Cardiac fibroblast (primary cell): ENCODE measurements at places on chromosomes 6 and 20.

DNA sequence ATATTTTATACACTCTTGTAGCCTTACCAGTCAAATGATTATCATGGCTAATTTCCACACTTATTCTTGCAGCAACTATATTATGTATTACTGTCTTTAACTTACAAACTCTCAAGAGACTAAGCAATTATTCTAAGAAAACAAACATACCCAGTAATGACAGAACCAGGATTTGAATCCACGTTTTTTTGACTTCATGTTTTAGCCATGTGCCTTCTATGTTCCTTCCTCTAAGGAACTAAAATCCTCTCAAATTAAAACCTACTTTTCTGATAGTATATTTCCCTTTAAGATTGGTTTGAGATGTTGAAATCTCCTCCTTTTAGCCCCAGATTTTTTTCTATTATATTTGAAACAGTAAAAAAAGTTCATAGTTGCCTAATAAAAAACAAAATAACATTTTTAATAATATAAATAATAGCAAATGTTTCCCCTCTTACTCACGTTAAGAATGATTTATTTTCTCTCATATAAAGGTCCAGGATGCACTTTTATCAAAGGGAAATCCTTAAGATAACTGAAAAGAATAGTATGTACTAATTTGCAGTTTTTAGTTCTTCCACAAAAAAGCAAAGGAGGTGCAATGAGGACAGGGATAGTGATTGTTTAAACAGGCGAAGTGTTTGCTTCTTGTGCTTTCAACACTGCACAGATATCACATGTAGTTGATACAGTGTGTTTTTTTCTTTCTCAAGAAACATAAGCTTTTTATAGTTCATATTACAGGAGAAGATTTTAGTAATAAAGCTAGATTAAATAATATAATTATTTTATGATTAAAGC, 54.0 kb downstream of the VTA1 start:
- DNase-seq, result peak; percentile 63

DNA sequence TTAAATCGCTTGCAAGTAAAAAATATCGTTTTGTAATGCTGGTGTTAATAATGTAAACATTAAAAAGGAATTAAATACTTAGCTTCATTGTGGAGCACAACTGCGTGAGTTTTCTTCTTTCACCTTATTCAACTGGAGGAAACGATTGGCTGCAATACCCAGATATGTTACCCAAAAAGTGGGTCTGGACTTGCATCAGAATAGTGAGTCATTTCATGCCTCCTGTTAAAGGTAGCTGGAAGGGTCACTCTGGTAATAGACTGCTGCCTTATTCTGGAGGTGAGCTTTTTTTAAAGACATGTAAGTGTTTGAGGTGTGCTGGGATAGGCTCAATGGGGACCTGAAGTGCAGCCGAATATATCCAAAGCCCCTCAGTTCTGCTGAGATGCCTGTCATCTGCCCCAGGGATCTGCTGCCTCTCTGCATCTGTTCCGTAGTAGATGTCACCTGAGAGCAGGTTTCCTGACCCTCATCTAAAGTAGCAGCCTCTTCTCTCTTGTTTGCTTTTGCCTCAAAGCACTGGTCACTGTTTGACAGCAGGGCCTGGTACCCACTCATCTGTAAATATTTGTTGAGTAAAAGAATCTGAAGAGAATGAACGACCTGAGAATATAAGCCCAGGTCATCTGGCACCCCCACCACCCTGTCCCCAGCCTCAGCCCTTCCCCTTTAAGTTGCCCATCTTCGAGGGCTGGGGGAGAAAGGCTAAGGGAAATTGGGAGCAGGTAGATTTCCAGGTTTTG, 5.6 kb upstream of the UQCC2 start:
- no peak for DNase-seq

DNA sequence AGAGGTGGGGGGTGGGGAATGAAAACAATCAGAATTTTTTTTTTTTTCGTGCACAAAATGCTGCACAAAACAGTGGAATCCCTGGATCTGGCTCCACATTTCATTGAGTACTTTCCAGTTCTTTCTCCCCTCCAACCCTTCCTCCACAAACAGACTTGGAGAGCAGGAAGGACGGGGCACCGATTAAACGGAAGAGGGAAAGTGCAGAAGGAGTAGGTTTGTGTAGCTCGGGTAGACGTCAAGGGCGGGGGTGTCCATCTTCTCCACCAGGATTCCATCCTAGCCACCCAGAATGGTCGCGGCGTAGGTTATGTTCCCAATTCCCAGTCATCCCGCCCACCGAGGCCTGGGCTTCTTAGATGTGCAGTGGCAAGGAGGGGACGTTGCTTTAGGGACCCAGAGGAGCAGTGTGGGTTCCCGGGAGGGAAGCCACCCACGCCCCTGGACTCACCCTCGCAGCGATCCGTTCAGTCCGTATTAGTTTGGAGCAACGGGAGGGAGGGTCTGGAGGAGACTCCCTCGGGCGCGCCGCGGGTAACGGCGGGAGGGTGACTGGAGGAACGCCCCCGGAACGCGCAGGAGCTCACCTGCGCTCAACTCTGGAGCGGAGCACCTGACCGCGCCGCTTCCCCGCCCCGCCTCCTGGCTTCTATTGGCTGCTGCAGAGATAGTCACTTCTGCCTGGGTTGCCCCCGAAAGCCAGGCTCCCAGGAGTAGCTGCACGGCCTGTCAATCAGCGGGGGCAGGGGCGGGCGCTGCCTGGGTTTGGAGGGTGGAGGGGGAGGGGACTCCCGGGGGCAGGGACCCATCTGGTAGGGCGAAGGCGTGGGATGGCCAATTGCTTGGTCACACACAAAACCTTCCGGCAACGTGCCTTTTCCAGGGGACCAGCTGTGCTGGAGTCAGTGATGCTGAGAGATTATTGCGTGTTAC, at the start of gene ENPP5:
Gene ENPP5, minus strand, starts transcription at position 624 of the 933 bp plus-strand sequence. CDS start 2,718 bp downstream, outside the sequence.
- peak; percentile 32 for DNase-seq

DNA sequence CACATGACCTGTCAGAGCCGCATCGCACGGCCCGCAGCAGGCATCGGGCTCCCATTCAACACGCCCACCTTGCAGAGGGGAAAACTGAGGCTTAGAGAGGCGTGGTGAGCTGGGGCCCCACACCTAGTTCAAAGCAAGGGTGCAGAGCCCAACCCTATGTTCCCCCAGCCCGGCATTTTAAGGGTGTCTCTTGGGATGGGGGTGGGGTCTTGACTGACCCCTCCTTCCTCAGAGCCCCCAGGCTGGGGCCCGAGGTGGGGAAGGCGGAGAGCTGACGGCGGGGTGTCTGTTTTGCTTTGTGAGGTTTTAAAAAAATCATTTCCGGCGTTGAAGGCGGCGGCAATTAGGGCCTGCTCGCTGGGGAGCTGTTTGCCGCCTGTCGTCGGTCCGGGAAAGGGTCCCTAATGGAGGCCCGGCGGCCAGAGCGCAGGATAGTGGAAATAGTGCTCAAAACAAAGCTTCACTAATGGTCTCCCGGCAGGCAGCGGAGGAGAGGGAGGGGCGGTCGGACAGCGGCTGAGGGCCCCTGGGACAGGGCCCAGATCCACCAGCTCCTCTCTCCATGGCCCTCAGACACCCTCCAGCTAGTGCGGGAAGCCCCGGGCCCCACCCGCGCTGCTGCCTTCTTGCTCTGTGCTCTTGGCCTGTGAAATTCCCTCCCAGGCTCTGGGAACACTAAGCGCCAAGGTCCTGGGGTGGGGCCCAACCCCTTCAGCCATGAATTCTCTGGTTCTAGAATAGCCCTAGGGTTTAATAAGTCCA, 11.9 kb downstream of the VSTM2L start:
- no peak for DNase-seq

DNA sequence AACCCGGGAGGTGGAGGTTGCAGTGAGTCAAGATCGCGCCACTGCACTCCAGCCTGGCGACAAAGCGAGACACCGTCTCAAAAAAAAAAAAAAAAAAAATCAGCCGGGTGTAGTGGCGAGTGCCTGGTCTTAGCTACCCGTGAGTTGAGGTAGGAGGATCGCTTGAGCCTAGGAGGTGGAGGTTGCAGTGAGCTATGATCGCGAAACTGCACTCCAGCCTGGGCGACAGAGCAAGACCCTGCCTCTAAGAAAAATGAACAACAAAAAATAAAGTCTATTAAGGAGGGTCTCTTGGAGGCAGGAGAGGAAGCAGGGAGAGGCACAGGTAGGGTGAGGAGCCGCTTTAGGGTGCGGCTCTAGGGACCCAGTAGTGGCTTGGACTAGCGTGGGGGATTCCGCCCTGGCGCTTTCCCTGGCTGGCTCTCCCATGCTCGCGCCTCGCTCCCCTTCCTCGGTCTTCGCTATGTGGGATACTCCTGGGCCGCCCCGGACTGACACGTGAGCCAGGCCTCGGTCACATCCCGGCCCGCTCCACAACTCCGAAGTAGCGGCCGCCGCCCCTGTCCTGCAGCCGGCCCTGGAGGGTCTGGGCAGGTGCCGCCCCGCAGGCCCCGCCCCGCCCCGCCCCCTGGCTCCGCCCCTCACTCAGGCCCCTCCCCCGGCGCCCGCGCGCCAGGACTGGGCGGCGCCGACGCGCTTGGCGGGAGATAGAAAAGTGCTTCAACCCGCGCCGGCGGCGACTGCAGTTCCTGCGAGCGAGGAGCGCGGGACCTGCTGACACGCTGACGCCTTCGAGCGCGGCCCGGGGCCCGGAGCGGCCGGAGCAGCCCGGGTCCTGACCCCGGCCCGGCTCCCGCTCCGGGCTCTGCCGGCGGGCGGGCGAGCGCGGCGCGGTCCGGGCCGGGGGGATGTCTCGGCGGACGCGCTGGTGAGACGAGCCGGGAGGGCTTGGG, at the start of gene MYBL2:
Gene MYBL2, plus strand, starts transcription at position 739 of the 953 bp plus-strand sequence. Its CDS starts 170 bp downstream, at position 909.
- DNase-seq, result peak; percentile 51

DNA sequence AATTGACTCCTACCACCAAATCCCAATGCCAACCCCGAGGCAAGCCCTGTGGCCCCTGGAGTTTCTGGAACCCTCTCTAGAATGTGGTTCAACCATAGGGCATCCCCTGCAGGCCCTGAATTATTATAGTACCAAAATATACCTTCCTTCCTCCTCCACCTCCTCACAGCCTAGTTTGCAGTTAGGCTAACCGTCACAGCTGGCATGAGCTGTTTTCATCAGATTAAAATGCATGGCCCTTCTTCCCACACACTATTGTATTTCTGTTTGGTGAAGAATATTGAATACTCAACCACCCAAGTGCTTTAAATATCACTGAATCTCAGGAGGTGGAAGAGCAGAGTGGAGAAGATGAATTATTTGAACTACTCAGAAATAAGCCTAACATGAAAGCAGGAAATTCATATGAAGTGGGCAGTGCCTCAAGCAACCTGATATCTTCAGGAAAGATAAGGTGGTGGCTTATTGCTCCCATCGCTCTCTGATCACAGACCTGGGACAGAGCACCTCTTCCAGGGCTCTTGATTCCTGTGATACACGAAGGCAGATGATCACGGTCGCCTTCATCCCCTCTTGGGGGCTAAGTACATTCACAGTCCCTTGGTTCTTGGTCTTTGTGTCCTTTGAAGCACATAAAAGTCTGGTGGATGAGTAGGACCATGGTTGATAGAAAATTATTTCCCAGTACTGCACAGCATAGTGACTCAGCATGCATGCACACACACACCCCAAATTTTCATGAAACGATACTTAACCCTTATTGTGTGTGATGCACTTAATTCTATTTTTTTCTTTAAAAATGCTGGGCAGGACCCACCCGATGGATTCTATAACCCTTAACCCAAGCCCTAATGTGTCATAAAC, 90.9 kb downstream of the PSMG4 start:
- DNase-seq, result no peak

- no peak for DNase-seq
Observed at GRCh38 chr6:107582086-107582485, 92.2 kb downstream of the SOBP start.

DNA sequence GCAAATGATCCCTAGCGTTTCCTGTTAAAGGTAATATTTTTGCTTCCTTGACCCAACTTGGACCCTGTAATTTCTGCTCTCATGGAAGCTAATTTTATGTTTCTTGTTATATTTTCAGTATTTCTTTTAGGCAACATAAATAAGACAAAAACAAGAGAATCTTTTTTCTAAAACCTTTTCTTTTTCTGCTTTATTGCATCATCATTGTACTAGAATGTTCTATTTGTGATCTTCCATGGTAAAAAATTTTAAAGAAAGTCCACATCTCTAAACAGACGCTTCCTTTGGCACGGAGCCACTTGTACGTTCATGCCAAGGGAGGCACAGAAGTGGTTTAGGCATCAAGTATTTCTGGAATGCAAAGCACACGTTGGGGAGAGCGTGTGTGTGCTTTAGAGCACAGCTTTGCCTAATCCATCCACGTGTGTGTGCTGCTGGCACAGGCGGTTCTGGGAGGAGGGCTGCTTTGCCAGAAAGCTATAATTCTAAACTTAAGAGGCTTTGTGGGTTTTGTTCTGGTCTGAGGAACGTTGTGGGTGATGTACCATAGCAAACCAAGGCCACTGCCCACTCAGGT, 98.3 kb downstream of the SASH1 start:
- peak; percentile 97 for DNase-seq

- no peak for DNase-seq
Observed at GRCh38 chr20:2673453-2673852, 9.4 kb upstream of the IDH3B start.

DNA sequence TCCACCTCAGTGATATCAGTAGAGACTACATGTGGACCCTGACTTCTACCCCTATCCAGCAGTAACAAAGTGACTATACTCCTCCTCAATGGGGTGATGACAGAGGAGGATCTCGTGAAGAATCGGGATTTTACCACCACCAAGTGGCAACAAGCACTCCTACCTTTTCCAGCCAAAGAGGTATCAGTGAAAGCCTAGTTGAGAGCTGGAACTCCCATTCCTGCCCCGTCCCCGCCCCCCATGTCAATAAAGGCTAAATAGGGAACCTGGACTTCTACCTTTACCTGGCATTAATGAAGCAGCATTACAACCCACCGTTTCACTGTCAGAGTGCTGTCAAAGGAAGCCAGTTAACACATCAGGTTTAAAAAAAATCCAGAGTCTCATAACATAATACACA, 45.3 kb downstream of the RNF24 start:
- DNase-seq, result no peak

- no peak for DNase-seq
Observed at GRCh38 chr6:135701426-135701825, 150.1 kb upstream of the PDE7B start.

DNA sequence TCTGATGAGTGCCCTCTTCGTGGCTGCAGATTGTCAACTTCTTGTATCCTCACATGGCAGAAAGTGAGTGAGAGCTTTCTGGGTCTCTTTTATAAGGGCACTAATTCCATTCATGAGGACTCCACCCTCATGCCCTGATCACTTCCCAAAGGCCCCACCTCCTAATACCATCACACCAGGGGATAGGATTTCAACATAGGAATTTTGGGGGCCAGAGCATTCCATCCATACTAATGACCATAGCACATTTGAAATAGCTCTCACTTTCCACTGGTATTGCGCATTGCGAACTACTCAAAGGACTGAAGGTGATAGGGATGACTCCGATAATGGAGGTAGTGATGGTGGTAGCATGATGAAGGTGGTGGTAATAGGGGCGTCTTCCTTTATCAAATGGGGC, 324.3 kb downstream of the PRL start:
- no peak for DNase-seq

GRCh38 chr6:63929111-63929510, 293.5 kb downstream of the PHF3 start:
- no peak for DNase-seq

- DNase-seq, result peak; percentile 89
Observed at GRCh38 chr6:41939176-41939847, 2.3 kb downstream of the CCND3 start.

DNA sequence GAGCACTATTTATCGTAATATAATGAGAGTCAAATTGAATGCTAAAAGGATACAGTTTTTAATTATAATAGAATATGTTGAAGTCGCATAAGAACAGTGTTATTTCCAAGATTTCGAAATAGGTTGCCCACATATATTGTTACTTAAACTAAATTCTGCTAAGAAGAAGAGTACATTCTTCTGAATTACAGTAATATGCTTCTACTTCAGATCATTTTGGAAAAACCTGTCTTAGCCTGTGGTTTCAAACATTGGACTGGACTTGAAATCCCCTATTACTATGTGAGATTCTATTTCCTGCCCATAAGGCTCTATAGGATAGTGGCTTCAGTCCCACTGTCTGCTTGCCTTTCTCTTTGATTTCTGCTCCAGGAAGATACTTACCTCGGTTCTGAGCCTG, 137.2 kb downstream of the B3GAT2 start:
- peak; percentile 23 for DNase-seq
